EL (cell line): ENCODE measurements at places on chromosomes 1 and 21.
A peak's percentile ranks its signal among the peaks of the same experiment; 100 is the strongest.

- peak; percentile 97 for DNase-seq
These were observed 42.6 kb upstream of the SRSF10 start for GRCh38 chr1:24022581-24023361.

- peak; percentile 42 for DNase-seq
These were observed 40.3 kb downstream of the RGS5 start for GRCh38 chr1:163162381-163162914.

DNA sequence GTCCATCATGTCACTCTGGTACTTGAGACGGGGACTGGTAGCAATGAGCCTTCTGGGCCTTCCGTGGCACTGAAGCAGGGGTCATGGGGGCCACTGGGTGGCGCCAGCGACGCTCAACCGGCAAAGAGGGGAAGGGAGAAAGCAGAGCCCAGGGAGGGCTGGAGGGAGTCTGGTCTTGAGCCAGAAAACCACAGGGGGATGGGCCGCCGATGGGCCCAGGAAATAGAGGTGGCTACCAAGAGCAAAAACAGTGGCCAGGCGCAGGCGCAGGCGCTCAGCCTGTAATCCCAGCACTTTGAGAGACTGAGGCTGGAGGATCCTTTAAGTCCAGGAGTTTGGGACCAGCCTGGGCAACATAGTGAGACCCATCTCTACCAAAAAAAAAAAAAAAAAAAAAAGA is 21.8 kb downstream of the EXOC8 start:
- peak; percentile 59 for DNase-seq

DNA sequence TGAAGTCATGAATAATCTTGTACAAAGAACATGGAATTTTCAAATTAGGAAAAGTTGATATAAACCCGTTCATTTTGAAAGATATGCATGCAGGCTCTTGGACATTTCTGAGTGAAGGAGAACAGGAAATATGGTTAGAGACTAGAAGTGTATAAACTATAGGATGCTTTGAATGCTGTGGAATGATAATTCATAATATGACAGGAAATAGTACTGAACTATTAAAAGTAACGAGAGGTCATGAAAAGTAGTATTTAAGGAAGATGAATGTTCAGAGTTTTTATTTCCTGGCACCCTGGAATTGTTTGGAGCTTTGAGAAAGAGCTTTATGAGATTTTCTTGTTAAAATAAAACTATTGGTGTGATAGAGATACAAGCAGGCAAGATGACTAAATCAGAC is 18.7 kb upstream of the CRB1 start:
- no peak for DNase-seq

GRCh38 chr1:204110894-204111633 is 38.1 kb downstream of the SOX13 start:
- DNase-seq = no peak

- no peak for DNase-seq
These were observed 4.0 kb downstream of the FAAP20 start for GRCh38 chr1:2190491-2190976.

DNA sequence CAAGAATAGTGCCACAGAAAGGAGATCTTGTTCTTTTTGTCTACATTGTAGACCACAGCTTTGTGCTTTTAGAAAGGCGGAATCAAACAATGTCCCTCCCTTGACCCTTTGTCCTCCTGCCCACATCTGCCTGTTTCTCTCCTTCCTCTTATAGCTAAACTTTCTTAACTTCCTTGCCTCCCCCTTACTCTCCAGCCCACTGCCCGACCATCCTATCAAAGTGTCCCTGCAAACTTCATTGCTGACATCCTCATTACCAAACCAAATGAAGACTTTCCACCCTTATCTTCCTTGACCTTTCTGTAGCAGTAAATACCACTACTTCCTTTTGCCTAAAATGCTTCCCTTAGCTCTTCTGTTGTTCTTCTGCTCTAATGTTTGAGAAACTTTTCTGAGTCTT is 5.0 kb downstream of the SELP start:
- DNase-seq = no peak

DNA sequence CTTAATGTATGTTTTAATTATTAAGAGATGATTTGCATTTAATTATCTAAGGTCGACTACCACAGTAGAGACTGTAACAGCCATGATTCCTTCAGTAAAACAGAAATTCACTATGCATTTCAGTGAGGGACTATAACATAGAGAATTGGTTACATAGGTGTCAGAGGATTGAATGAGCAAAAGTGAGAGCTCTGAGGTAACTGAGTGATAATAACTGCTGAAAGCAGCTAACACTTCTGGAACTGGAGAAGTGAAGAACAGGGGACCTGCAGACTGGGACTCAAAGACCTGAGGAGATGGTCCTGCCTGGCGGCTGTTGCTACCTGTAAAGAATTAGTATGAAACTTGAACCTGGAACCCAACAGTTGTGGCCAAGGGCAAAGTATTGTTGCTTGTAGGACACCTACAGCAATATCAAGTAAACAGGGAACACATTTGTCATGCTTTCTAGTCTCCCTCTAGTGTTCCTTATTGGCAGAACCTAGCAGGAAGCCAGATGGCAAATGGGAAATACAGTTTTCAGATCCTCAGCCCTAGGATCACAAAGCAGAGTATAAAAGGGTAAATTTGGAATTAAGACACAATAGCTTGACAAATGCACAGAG is 110.6 kb downstream of the HS2ST1 start:
- DNase-seq = peak; percentile 30

GRCh38 chr1:7940745-7941436 is at the start of gene TNFRSF9:
TNFRSF9 (minus strand) TSS chr1:7940839; CDS start chr1:7939994, 845 bp downstream.
- peak; percentile 63 for DNase-seq
